ENCODE measurements at places on chromosomes 12 and 14. TPM values are rescaled to one million over a fixed set of nuclear protein-coding genes. Genes with fewer than 3 reads are reported as not detected.

ABHD12B gene
- total RNA-seq: not detected

A2M gene
- 971 TPM for total RNA-seq

- DNase-seq: no peak
These were observed 14.8 kb upstream of the APOF start for GRCh38 chr12:56377310-56377988.

- peak; percentile 37 for DNase-seq
These were observed 41.5 kb downstream of the PITPNM2 start for GRCh38 chr12:123109319-123109772.

GRCh38 chr14:98953551-98954348 is 318.2 kb downstream of the BCL11B start:
- DNase-seq: no peak

Data from kidney (tissue), 22 donors.